Germinal center (tissue), 1 donor: ENCODE measurements at places on chromosomes 12 and 14.

DNA sequence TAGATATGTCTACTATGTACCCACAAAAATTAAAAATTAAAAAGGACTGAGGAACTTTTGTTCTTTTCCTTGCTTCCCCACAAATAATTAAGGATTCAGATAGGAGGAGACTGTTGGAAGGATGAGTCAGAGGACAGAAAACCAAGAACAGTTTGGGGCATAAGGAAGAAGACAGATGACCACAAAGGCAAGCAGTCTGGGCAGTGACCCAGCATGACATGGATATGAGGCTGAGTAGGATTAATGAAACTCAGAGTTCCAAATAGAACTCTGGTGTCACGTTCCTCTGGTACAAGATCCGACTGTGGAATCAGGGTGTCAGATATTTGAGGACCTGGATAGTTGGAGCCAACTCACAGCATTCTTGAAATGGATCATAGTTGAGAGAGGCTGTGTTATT, 89.3 kb upstream of the SLC38A4 start:
- DNase-seq, result no peak

DNA sequence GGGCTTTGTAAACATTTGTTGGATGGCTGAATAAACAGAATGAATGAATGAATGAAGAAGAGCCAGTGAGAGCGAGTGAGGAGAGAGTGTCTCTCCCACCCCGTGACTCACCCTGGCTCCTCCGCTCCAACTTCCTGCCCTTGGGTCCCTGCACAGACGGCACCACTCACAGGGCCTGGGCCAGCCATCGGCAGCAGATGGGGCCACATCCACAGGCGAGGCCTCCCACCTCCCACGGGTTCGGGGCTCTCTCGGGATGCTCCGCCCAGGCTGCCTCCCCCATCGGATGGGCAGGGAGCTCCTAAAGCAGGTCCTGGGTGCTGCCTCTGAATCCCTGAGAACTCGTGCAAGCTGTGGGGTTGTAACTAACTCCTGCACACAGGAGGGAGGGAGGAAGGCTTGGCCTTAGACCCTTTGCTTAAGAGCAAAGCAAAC, 41.3 kb downstream of the CCNK start:
- DNase-seq, result no peak

- DNase-seq, result no peak
These were observed 94.0 kb downstream of the TBX5 start for GRCh38 chr12:114311974-114312373.

- DNase-seq, result no peak
These were observed 21.8 kb downstream of the FKBP11 start for GRCh38 chr12:48903363-48903981.

DNA sequence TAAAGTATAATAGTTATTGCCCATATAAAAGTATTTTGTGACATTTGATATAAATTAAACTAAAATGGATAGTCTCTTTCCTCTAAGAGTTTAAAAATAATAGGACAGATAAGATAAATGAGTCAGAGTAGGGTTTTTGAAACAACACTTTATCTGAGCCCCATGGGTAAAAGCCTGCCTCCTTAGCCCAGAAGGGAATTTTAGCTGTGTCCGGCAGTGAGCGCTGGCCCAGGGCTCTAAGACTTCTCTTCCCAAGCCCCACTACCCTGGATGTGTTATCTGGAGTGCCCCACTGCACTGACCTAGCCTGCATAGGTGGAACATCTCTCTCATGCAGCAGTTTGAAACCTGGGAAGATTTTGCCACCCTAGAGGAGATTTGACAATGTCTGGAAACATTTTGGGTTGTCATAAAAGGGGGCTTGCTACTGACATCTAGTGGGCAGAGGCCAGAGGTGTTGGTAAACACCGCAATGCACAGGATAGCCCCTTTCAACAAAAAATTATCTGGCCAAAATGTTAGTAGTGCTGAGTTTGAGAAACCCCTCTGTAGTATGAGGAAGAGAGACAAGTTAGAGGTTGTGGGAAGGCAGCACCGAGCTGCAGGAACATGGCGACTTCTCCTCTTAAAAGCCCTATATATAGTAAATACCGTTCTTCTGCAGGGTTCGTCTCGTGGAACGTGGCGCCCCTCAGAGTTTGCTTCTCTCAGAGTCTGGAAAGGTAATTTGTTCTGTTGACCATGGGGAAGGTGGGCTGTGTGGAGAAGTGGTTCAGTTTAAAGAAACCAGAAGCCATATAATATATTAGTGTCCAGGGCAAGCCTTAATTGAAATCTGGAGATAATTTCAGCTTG, 29.3 kb upstream of the ATF1 start:
- DNase-seq, result peak; percentile 45

DNA sequence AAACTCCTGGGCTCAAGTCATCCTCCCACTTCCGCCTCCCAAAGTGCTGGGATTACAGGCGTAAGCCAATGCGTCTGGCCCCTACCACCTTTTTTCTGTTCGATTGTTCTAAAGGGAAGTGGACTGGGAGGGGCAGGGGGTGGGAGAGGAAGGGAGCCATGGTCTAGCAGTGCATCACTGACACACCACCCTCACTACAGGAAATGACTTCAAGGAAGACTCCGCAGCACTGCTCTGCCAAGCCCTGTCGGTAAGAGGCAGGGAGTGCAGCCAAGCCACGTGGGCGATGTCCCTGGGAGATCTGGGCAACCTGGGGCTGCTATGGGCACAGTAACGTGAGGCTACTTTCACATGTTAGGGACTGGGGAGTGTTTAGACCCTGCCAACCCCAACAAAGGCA, 18.0 kb downstream of the LRRC74A start:
- DNase-seq, result no peak

DNA sequence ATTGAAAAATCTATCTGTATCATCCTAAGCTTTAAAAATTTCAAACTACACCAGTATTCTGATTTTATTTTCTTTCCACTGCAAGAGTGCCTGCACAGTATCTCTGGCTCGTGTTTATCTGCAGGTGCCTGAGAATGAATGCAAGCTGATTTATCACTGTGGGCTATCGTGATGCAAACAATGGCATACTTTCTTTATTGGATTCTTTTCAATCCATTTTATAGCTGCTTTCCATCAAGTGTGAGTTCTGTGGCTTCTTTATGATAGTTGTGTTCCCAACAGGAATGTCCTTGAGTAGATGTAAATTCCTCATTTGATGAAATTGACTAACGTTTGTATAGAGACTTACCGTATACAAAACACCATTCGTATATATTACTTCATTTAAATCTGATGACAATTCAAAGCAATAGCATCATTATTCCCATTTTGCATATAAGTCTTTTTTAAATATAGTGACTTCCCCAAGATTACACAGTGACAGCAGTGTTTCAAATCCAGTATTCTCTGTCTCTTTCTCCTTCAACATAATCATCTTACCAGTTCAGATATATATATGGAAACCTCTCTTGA, 160.3 kb upstream of the ABCD2 start:
- DNase-seq, result no peak

GRCh38 chr14:104465482-104466390, 113.8 kb upstream of the C14orf180 start:
- DNase-seq, result no peak

- no peak for DNase-seq
These were observed 59.8 kb upstream of the KRR1 start for GRCh38 chr12:75571204-75571603.

DNA sequence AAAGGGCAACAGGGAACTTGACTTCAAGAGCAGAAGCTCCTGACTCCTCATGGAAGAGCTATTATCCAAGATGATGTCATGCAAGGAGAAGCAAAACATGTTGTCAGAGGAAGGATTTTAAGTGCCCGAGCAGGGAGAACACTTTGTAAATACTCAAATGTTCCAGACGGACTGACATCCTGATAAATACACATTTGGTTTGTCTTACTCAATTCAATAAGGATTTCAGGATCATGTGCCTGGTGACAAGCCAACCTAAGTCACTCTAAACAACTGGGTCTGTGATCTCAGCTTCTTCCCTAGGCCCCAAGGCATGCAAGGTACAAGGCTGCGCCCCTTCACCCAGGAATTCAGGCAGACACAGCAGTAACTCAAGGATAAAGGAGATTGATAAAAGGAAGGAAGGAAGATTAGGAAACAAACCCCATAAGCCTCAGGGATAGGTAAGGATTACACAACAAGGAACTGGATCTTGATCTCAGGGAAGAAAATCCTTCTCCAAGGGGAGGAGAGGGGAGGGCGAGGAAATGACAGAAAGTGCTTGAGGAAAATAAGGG, 26.8 kb upstream of the CEBPE start:
- DNase-seq, result no peak

- DNase-seq, result peak; percentile 35
These were observed 111.7 kb downstream of the KTN1 start for GRCh38 chr14:55691659-55692058.

DNA sequence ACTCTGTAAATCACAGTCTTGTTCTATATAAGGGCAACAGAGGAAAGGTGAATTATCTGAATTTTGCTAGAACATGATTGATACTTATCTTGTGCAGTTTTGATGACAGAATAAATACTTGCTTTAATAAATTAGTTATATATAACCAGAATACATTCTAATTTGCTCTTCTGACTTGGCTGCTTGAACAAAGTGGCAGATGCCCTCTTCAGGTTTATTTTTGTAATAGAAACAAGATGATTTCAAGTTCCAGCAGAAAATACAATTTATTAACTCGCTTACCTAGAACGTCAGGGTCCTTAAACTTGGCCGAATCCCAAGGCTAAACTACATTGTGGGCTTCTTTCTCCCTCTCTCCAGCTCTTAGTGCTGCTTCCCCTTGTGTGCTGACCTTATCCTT, 57.6 kb upstream of the SSTR1 start:
- no peak for DNase-seq

DNA sequence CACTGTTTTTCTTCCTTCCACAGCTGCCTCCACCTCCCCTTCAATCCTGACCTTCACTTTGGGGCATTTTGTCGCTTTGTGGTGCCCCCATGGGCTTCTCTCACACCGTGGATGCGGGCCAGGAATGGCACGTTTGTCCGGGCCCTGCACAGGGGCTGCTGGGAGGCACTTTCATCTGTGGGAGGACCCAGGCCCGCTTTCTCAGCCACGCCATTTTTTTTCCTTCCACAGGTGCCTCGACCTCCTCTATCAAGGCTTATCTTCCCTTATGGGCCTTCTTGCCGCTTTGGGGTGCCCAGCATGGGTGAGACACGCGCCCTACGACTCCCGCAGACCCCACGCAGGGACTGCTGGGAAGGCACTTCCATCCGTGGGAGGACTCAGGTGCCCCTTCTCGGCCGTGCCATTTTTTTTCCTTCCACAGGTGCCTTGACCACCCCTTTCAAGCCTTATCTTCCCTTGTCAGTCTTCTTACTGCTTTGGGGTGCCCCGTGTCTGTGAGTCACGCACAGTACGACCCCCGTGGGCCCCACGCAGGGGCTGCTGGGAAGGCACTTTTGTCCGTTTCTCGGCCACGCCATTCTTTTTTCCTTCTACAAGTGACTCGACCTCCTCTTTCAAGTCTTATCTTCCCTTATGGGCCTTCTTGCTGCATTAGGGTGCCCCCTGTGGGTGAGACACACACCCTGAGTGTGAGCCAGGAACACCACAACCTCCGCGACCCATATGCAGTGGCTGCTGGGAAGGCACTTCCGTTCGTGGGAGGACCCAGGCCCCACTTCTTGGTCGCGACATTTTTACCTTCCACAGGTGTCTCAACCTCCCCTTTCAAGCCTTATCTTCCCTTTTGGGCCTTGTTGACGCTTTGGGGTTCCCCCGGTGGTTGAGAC, 270.7 kb downstream of the ALG10 start:
- no peak for DNase-seq

GRCh38 chr12:62697893-62698292, 231.3 kb downstream of the MON2 start:
- DNase-seq, result no peak

GRCh38 chr14:37810094-37810801, 214.8 kb downstream of the TTC6 start:
- DNase-seq, result no peak

GRCh38 chr12:8033153-8034044, 883 bp downstream of the FOXJ2 start:
- DNase-seq, result peak; percentile 44

- DNase-seq, result no peak
These were observed 171.4 kb downstream of the RBM19 start for GRCh38 chr12:113794774-113795173.

DNA sequence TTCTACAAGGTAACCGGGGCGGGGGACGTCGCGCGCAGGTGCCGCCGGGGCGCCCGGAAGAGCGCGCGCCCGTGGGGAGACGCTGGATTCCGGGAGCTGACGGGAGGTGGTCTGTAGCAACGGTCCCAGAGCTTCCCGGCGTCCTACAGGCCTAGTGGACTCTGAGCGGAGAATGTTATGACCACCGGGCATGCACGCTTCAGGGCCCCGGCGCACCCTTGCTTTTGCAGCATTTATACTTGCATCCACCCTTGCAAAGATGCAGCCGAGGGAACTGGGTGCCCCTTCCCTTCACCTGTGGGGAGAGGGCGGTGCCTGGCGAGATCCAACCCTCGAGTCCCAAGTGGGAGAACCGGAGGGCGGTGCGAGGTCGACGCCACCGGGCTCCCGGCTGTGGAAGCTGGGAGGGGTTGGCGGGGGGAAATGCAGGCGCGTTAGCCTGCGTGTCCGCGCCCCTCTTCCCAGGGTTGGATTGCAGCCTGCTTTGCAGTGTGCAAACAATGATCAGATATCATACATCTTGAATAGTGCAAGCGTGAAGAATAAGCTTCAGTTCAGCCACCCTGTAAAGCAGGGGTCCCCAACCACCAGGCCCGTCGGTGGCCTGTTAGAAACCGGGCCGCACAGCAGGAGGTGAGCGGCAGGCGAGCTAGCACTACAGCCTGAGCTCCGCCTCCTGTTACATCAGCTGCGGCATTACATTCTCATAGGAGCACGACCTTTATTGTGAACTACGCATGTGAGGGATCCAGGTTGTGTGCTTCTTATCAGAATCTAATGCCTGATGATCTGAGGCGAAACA, 576 bp downstream of the ERP29 start:
- peak; percentile 49 for DNase-seq

- DNase-seq, result no peak
These were observed 45.8 kb upstream of the LALBA start for GRCh38 chr12:48615681-48616080.

GRCh38 chr12:119786539-119786938, 90.6 kb downstream of the CIT start:
- DNase-seq, result no peak

GRCh38 chr12:131491916-131492490, 218.9 kb upstream of the SFSWAP start:
- no peak for DNase-seq

DNA sequence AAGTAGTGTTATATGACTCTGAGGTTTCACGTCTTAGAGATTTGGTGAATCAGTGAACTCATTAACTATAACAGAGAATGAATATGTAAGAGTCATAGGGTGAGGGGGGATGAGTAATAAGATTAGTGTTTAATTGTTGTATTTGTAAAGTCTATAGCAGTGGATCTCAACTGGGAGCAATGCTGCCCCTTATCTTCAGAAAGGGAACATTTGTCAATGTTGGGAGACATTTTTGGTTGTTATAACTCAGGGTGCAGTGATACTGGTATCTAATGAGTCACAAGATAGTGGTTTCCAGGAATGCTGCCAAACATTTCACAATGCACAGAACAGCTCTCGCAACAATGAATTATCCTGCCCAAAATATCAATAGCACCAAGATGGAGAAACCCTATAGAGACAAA, 1193.7 kb downstream of the GALC start:
- DNase-seq, result no peak
